ENCODE measurements at places on chromosomes 4 and X.
A peak's percentile ranks its signal among the peaks of the same experiment; 100 is the strongest.

DNA sequence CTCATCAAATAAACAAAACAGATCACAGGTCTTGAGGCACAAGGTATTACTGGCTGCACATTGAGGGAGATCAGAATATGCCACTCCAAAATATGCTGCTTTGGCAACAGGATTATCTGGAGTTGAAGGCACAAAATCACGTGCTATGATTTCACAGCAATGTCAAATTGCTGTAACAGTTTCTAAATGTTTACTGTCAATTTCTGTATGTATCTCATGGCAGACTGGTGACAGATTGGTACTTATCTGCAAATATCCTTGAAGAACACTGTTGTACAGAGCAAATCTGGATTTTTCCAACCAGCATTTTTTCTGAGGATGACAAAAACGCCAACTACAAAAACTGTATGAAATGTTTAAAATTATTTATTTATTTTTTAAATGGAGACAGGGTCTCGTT is 26.7 kb downstream of the GPR82 start:
- DNase-seq = no peak

GRCh38 chrX:150696866-150697265 is 3.7 kb downstream of the MTMR1 start:
- no peak for DNase-seq

DNA sequence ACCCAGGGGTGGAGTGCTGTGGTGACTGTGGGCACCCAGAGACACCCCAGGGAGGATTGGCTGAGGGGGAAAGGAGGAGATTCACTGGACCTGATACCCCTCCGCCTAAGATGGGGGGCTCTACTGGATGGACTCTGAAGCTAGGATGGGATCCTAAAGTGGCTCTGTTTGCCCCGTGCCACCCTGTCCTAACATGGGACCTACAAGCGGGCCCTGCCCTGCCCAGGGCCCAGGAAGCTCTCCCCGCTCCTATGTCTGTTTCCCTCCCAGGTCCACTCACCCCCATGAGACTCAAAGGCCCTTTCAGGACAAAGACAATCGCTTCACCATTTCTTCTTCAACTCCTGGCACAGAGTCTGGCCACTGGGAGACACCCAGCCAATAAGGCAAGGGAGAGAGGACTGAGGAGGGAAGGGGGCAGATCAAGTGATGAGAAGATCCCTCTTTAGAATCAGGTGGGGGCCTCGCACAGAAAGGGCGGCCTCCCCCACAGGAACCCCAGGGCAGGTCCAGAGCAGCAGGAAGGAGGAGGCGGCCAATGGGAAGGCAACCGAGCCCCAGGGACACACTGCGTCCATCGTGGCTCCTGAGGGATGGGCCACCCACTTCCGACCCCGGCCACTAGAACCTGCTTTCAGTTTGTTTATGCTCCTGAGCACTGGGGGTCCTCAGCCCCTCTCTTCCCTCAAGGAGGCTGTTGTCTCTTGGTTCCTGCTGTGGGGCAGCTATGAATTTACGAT is 155.4 kb downstream of the AFAP1 start:
- DNase-seq = no peak

DNA sequence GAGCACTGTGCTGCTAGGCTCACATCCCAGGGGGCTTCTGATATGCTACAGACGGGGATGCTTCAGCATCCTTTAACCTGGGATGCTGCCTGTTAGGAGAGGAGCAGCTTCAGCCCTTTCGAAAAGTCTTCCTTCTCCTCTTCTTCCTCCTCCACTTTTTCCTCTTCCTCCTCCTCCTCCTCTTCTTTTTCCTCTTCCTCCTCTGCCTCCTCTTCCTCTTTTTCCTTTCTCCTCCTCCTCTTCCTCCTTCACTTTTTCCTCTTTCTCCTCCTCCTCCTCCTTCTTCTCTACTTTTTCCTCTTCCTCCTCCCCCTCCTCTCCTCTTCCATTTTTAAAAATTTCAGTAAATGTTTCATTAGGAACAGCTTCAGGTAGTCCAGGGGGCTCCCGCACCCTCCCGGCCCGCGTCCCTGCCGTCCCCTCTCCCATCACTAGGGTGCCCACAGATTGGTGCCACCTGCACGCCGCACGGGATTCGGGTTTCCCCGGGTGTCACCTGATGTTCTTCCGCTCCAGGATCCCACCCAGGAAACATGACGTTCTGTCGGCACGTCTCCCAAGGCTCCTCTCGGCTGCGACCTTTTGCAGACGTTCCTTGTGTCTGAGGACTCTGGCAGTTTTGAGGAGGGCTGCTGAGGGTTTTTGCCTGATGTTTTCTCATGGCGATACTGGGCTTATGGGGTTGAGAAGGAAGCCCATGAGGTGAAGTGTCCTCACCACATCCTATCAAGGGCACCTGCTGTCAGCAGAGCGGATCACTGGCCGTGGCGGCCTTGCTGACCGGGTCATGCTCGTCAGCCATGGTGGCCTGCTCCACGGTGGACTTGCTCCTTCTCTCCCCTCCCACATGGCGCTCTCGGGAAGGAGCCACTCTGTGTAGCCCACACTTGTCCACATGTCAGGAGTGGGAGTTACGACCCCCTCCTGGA is 83.4 kb upstream of the AFAP1 start:
- no peak for DNase-seq

DNA sequence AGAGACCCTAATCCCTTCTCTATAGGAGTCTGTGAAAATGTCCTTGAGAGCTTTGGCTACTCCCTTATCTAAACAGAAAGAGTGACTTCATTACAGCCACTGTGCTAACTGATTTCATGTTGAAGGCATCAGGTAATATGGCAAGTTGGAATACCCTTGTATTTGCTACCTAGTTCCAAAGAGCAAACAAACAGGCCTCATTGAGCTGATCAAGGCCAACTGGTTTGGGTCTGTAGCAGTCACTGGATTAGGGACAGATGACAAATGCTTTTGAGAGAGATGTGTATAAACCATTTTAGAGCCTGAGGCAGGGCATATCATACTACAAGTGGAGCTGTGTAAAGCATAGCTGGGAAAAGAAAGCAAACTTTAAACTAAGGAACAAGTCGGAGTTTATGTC is 22.9 kb upstream of the PDLIM5 start:
- no peak for DNase-seq

DNA sequence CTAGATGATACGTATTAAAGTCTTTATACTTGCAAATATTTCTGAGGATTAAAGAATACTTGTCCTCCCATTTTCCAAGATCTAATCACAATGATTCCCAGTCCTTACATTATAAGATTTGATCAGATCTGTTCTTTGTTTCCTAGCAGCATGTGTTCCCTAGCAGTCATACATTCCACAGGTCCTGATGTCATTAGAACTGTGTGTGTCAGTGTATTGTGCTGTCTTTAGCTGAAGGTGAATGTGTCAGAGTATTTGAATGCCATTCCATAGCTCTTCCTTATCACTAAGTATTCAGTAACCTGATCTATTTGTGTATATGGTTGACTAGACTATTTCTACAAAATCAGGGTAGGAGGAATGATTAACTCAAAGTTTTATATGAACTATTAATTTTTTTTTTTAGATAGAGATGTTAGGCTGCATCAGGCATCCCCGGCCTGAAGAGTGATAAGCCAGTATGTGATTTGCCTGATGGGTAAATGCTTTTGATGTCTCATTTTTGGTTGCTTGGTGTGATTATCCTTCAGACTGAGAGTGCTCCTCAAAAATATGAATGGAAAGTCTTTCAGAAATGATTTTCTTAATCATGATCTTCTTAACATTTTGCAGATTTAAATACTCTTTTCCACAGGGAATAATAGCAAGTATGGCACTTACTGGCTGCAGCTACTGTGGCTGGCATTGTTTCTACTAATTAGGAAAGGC is 4.4 kb downstream of the ADGRL3 start:
- no peak for DNase-seq

- DNase-seq = peak; percentile 70
Observed at GRCh38 chr4:42167709-42168108, 15.3 kb upstream of the BEND4 start.

- DNase-seq = no peak
Observed at GRCh38 chr4:184628103-184628502, 21.1 kb downstream of the CASP3 start.

DNA sequence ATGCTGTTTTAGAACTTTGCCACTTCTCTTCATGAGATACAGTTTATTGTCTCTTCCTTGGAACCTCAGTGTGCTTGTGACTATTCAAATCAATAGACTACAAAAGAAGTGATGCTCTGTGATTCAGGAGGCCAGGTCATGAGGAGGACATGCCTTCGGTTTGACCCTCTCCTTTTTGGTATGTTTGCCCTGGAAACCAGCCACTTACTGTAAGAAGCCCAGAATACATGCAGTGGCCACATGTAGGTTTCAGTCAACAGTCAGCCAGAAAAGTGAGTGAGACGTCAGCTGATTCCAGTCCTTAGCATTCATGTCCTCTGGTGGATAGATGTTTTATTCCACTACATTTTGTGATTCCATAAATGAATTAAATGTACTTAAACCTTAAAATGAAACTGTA is 328.7 kb downstream of the PCDH18 start:
- no peak for DNase-seq

DNA sequence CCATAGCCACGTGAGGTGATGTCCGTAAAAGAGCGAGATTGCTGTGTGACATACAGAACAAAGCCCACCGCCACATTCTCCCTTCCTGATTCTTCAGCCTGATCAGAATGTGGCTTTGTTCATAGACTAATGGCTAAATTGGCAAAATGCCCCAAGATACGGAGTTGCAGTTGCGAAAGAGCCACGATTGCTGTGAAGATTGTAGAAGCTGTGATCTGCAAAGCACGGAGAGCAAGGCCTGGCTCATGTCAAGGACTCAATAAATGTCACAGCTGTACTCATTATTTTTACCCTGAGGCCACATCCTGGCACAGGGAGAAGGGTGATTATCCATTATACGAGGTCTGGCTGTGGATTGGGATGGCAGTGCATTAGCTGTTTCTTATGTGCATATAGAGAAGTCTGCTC is 34.2 kb downstream of the ARSD start:
- no peak for DNase-seq

- DNase-seq = no peak
Observed at GRCh38 chr4:16072168-16072567, 11.7 kb downstream of the PROM1 start.

DNA sequence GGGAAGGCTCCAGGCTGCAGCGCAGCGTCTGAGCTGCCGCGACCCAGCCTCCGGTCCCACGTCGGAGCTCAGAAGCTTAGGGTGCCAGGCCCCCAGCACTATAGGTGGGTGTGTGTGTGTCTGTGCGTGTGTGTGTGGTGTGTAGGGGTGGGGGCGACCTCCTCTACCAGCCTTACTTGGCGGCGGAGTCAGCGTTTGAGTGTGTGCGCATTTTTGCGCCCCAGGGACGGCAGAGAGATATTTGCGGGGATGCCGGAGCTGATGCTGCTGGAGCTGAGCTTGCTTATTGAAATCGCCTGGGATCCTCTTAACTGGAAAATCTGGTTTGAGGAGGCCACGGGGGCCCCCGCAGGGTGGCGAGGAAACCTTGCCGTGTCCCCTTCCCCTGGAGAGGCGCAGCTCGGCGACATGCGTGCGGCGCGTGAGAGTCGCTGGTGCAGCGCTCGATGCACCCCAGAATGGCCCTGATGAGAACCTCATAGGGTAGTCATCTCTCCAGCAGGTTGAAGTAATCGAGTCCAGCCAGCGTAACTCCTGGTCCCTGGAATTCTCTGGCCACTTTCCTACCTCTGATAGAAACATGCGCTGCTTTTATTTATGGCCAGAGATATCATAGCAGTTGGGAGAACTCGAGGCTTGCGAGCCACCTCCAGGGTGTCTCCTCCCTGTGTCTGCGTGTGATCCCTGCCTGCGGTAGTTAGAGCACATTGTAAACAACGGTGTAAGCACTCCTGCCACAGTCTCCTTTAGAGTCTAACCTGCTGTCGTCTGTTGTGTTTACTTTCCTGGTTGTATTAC is 2.7 kb downstream of the ADGRL3 start:
- no peak for DNase-seq

DNA sequence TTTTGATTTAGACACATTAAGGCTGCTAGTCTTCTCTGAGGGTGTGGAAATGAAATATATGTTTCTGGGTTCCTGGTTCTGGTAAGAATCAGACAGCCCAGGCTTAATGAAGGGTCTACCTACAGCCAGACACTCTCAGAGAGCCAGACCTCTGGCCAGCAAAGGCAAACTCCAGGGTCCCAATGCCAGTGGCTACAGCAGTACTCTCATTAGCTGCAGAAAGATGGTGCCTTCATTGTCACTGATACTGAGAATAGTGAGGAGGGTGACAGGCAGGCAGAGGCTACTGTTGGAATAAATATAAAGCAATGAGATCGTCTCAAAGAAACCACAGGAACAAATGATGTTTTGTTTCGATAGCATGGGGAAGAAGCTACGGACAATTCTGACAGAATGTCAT is 437.6 kb downstream of the GPM6A start:
- no peak for DNase-seq

GRCh38 chrX:150941580-150941979 is 41.6 kb upstream of the HMGB3 start:
- DNase-seq = no peak
